ENCODE measurements at places on chromosomes 11 and 22.

- DNase-seq, result no peak
Observed at GRCh38 chr11:115266066-115266639, 238.1 kb downstream of the CADM1 start.

- DNase-seq, result no peak
Observed at GRCh38 chr11:31823644-31824331, 12.7 kb upstream of the PAX6 start.

DNA sequence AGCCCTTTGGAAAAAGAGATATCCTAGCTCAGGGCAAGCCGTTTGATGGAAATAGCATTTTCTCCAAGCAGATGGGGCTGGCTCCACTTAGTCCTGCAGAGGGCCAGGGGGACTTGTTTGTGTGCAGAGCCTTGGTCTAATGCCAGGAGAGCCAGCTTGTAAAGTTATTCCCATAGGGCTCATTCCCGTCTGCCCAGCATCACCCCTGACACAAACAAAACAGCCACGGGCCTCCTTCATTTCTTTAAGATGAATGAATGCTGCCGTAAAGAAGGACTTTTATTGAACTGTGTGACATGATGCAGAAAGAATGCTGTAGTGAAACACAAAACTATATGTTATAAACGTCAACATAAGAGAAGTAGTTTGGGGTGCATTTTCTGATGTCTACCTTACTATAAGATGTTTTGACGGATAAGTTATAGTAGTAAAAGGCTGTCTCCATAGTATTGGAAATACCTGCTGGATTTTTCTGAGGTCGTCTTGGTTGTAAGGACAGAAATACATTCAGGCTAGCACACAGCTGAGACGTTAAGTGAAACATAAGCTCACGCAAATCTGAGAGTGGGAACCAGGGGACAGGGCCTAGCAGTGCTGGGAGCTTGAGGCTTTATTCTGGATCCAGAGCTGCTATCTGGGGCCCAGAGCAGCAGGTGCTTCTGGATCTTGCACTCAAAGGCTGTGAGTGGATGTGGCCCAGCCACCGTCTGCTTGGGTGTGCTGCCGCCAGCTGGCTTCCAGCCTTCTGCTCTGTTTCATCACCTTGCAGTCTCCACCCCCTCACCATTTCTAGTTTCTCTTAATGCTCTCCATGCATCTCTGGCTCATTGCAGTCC lies 53.3 kb downstream of the NCAM1 start:
- no peak for DNase-seq

- no peak for DNase-seq
Observed at GRCh38 chr22:43078522-43078921, 10.7 kb downstream of the TTLL1 start.

- DNase-seq, result no peak
Observed at GRCh38 chr11:69511358-69512055, 30.0 kb downstream of the LINC01488 start.

DNA sequence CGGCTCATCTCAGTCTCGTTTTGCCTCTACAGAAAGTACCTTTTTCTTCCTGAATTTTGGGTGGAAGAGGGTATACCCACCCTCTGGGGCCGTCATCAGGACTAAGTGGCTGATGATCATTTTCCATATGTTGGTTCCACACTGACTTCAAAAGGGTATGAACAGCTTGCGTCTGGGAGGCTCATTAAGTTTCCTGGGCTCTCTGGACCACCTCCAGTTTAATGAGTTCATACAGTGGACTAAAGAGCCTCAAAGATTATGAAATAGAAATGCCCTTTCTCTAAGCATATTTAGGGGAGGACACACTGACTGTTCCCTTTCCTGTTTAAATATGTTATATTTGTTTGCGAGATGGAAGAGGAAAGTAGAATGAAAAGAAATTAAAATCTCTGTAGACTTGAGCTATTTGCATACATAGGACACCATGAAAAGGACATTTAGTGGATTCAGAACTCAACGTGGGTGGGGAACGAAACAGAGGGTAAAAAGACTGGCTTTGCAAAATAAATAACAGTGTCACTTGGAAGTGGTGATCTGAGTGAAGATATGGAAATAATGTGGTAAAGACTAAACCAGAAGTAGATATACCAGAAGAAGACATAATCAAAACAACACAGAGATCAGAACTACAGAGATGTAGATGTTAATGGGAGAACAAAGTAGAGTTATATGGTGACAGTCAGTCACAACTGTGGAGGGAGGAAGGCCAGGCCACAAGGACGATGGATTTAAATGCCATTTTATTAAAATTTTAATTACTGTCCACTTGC lies 18.7 kb downstream of the LDLRAD3 start:
- no peak for DNase-seq

All from stimulated activated CD4-positive, alpha-beta T cell treated with anti-CD3 and anti-CD28 coated beads, Interleukin-1b, Interleukin-23, amount 100 ng/mL, for 48 hours (primary cell).